ENCODE measurements at places on chromosomes 6 and 20.

DNA sequence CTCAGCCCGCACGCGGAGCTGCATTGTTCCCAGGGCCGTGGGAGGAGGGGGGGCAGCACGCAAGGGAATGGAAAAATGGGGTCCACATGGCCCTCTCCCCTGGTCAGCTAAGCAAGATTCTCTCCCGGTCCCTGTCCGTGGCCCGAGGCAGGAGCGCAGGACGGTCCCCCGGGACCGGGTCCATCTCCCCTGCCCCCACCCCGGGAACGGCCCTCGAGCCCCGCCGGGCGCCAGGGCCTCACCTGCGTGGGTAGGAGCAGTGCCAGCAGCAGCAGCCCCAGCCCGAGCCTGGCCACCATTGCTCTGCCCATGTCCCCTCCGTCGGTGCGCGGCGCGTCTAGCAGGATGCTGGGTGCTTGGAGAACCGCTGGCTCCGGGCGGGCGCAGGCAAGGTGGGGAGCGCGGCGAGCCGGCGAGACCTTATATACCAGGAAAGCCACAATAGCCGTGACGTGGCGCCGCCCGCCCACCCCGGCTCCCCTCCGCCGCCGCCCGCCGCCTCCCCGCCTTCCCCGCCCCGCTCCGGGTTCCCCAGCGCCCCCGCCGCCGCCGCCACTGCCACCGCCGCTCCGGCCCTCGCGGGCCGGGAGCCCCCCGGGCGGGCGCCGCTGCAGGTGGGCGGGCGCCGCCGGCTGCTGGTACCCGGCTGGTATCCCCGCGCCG, at the start of gene CD24:
TSS of gene CD24 (minus strand) at position 394 of the 663 bp plus-strand sequence. CDS start at position 311, 83 bp downstream.
- no peak for DNase-seq

DNA sequence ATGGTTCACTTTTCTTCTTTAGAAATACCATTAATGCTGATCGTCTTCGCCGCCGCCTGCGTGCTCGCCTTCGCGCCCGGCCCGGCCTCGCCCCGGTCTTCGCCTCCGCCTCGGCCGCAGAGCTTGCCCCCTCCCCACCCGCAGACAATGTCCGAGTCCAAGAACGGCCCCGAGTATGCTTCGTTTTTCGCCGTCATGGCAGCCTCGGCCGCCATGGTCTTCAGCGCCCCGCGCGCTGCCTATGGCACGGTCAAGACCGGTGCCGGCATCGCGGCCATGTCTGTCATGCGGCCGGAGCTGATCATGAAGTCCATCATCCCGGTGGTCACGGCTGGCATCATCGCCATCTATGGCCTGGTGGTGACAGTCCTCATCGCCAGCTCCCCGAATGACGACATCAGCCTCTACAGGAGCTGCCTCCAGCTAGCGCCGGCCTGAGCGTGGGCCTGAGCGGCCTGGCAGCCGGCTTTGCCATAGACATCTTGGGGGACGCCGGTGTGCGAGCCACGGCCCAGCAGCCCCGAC, 4.8 kb upstream of the PRPH2 start:
- DNase-seq, result no peak

DNA sequence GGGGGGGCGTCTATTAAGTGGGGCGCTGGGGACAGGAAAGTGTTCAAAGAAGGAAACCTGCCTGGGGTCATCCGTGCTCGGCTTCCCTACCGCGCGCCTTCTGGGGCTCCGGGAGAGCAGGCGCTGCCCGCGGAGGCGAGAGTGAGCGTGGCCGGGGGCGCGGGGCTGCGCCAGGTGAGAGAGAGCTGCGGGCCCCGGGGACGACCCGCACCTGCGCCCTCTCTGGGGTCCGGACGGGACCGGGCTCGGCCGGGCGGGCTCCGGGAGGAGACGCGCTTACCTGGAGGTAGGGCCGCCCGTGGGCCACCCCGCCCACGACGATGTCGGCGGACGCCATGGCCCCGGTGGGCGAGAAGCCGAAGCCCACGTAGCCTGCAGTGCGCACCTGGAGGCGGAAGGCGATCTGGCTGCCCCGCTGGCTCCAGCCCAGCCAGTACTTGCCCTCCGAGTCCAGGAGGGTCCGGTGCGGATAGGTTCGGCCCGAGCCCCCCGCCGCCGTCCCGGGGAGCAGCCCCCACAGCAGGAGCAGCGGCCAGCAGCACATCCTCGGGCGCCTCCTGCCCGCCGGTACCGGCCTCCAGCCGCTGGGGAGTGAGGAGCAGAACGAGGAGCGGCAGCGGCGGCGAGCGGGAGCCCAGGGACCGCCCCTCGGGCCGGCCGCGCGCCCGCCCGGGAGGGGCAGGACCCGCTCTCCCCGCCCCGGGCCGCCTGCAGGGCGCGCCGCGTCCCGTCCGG, at the start of gene MOXD1:
TSS of gene MOXD1 (minus strand) at position 593 of the 735 bp plus-strand sequence. CDS start at position 544, 49 bp downstream.
- DNase-seq, result no peak

- DNase-seq, result no peak
These were observed 68.0 kb downstream of the BTBD9 start for GRCh38 chr6:38571721-38572120.

GRCh38 chr6:32076321-32076809, 32.8 kb downstream of the TNXB start:
- DNase-seq, result no peak

DNA sequence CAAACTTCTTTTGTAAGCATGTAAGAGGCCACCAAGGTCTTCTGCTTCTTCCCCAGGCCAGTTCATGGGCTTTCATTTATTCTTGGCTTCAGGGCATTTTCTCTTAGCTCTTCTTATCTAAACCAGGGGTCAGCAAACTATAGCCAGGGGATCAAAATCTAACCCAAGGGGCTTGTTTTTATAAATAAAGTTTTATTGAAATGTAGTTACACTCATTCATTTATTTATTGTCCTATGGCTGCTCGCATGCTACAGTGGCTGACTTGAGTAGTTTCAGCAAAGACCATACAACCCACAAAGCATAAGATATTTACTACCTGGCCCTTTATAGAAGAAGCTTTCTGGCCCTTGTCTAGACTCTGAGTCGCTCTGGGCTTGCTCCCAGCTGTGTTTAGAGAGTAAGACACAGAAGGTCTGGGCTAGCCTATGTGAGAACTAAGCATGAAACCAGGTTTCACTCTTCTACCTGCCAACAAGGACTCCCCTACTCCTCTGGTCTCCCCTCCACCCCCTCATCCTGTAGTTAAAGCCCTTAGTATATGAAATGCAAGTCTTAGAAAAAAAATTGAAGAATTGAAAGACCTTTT, 43.2 kb downstream of the KHDC1L start:
- no peak for DNase-seq

- no peak for DNase-seq
These were observed 20.7 kb downstream of the SERPINB6 start for GRCh38 chr6:2950713-2951112.

GRCh38 chr6:74000666-74001490, 304.9 kb downstream of the CD109 start:
- no peak for DNase-seq

GRCh38 chr6:129771678-129772077, 61.7 kb upstream of the ARHGAP18 start:
- no peak for DNase-seq

Data from KG1 (cell line).